ENCODE measurements at places on chromosomes 1 and 21.

GRCh38 chr1:183841550-183841949 lies 36.6 kb downstream of the RGL1 start:
- peak; percentile 70 for DNase-seq

DNA sequence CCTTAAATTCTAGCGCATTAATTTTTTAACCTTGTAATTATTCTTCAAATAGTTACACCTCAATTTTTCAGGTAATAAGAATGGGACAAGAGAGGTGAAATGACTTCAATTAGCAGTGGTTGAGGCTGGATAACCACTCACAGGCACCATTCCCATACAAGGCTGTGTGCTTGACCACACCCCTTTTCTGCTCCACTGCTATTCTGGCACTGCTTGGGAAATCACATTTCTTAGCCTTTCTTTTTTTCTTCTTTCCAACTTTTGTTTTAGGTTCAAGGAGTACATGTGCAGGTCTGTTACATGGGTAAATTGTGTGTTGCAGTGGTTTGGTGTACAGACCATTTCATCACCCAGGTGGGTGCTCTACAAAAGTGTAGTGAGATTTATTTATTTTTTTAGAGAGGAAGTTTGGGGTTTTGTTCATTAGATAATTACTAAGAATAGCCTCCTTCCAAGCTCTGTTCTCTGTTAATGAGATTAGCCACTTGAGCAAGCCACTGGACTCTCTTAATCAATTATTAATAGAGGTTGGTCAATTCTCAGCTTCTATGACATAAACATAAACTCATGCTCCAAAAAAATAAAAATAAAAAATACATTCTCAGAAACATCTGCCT lies 14.4 kb downstream of the ILDR2 start:
- DNase-seq: no peak

- DNase-seq: no peak
Measured at GRCh38 chr1:3404301-3404700, 50.2 kb upstream of the ARHGEF16 start.

DNA sequence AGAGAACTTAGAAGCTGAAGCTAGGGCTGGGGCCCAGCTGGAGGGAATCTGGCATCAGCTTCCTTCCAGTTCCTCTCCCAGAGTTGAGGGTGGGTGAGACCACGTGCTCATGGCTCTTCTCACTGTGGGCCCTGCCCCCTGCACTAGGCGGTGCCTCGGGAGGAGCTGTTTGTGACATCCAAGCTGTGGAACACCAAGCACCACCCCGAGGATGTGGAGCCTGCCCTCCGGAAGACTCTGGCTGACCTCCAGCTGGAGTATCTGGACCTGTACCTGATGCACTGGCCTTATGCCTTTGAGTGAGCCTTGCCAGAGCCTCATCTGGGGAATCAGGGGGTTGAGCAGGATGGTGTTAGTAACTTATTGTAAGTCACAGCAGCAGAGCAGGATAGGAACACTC lies 16.1 kb downstream of the AKR1A1 start:
- no peak for DNase-seq

DNA sequence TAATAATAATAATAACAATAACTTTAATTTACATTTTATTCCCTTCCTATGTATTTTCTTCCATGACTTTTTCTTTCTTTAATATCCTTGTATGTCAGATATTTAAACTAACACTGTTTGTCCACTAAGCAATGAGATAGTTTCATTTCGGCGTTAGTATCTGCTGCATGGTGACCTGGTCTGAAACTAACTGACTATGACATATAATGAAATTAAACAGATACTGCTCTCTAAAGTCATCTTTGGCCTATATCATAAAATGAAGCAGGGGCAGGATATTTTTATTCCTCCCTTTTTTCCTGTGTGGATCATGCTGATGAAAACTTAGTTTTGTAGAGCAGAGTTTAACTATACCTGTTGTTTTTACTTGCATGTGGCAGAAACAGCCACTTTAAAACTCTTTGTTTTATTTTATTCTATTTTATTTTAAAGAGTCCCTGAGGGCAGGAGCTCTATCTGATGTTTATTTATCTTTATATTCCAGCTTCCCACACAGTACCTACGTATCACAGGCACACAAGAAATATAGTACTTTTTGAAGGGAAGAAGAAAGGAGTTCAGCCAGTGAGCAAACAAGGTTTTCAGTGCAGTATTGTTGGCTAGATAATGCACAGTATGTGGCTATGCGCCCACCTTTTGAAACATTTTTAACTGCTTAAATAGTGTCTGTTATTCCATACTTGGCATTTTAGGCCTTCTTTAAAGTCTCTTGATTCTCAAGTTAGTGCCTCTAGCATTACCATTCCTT lies 165.6 kb downstream of the PHTF1 start:
- DNase-seq: no peak

- no peak for DNase-seq
Measured at GRCh38 chr1:17892225-17892624, 137.1 kb downstream of the ACTL8 start.

DNA sequence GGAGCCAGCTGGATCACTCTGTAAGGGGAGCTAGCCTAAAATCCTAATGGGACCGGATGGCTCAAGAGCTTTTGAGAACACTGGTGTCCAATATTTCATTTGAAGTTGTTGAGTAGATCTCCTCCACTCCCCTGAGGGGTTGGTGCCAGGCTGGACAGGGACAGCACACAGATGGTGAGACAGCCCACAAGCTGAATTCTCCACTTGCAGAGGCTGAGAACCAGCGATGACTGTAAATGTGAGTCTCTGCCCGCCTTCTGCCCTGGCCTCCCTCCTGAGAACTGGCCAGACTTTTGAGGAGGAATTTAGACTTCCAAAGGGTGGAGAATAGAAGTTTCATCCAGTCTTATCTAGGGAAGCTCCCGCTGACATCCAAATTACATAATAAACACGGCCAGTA lies 20.5 kb upstream of the COQ8A start:
- DNase-seq: no peak

GRCh38 chr1:220280249-220280648 lies 8.0 kb upstream of the RAB3GAP2 start:
- no peak for DNase-seq

GRCh38 chr21:39115576-39116235 lies 67.5 kb downstream of the PSMG1 start:
- DNase-seq: peak; percentile 10

DNA sequence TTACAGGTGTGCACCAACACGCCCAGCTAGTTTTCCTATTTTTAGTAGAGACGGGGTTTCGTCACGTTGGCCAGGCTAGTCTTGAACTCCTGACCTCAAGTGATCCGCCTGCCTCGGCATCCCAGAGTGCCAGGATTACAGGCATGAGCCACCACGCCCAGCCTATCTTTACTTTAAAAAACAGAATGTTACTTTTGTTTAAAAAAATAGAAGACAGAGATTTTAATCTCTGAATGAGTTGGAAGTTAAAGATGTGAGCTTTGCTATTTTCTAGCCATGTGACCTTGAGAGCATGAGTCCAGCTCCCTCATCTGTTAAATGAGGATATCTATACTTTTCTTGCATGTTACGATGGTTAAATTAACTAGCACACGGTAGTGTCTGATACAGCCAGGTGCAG lies 3.9 kb upstream of the PUM1 start:
- no peak for DNase-seq

DNA sequence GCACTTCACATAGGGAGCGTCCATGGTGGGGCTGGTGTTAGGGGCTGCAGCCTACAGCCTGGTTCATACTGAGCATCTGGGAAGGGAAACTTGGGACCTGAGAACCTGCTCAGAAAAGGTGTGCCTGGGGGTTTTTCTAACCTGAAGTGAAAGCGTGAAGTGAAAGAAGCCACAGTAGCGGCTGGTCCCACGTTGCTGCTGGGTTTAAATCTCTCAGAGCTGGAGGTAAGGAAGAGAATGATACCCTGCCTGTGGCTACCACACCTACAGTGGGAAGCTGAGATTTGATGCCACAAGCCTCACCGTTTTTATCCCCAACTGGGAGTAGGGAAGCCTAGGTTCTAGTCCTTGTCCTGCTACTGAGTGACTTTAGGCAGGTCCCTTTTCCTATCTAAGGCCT lies 21.0 kb upstream of the FUCA1 start:
- DNase-seq: no peak

GRCh38 chr1:22688466-22688865 lies 22.2 kb upstream of the EPHB2 start:
- no peak for DNase-seq

DNA sequence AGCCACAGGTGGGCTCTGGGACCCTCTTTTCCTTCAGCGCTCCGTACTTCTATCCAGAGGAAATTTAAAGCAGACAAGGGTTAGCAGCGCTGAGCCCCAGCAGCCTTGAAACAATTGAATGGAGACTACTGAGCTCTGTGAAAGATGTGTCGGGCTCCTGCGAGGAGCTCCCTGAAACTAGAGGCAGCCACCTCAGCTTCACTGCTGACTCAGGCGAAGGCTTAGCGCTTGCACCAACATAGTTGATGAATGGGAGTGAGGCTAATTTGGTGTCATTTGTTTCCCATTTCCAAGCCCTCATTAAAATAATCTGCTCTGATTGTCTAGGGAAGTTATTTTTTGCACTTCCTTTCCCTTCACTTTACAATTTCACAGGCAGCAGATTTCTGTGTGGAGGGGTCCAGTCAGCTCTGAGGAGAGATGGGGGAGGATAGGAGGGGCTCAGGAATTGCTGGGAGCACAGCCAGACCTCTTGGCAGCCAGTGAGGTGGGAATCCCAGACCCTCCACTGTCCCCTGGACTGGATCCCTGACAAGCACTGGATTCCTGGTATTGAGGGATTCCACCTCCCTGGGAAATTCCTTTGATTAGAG lies 398.9 kb upstream of the PLXNA2 start:
- DNase-seq: no peak

GRCh38 chr21:14469641-14470040 lies 76.5 kb downstream of the SAMSN1 start:
- no peak for DNase-seq

- DNase-seq: peak; percentile 51
Measured at GRCh38 chr21:26969971-26970725, 3.3 kb upstream of the ADAMTS5 start.

- no peak for DNase-seq
Measured at GRCh38 chr1:233180641-233181364, 114.7 kb downstream of the PCNX2 start.

DNA sequence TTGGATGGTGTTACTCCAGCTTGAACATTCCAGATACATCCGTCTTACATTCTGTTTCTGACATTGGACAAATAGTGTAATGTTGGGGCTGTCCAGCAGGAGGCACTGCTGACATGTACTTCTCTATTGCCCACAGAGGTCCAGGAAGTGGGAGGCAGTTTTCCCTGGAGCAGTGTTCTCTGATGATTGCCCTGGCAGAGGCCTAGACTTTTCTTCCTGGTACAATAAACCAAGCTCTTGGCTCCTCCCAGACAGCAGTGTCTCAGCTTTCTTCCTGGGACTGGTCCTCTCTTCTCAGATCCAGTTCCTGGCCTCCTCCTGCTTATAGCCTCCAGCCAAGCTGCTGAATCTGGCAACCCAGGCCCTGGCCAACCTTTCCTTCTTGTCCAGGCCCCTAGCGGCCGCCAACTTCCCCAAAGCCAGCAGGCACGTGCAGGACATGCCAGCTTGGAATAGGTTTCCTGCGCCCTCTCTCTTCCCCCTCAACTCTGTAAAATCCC lies 14.9 kb upstream of the IFNLR1 start:
- DNase-seq: peak; percentile 92

DNA sequence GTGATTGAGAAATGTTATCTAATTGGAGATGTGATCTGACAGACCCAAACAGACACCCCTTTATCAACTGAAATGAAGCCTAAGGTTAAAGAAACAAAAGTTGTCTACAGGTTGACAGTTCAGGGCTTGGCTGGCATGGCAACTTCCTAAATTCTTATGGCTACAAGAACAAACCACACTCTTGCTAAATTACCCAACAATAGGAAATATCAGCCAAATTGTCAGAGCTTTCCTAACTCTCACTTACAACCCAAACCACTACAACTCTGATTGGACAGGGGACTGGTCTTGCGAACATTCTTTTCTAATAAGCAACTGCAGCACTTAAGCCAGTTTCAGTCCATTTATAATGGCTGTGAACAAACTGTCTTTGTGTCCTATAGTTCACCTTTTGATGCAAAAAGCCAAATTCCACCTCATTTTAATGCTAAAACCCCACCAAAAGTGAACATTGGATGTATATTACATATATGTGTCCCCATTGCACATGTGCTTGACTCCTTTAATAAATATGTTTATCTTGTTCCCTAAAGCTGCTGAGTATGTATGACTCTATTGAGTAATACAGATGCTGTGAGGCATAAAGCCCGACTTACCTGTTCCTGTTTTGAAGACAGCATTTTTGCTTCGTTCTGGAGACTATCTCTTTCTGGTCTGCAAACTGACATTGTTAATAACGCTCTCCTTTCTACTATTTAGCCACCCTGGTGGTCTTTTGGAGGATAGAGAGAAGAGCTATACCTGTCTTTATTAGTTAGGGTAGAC lies 101.3 kb upstream of the HMCN1 start:
- peak; percentile 81 for DNase-seq

GRCh38 chr1:89356658-89357400 lies 7.0 kb upstream of the GBP6 start:
- DNase-seq: peak; percentile 84

- peak; percentile 87 for DNase-seq
Measured at GRCh38 chr1:36342426-36343185, 19.2 kb upstream of the EVA1B start.

GRCh38 chr1:193325771-193326170 lies 139.4 kb upstream of the B3GALT2 start:
- no peak for DNase-seq

DNA sequence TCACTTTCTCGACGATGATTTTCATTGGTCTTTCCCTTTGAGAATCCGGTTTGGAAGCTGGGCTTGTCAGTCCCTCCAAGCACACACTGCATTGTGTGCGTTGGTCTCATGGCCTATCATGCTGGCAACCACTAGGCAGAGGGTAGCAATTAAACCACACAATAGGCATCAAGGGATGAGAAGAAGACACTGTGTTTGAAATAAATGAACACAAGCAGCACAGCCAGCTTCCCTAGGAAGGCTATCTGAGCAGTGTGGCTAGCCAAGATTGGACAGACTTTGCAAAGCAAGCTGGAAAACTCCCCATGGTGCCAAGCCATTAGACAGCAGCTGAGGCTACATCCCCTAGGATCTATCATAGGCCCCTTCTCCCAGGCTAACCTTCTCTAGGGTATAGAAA lies 288.7 kb downstream of the NUF2 start:
- no peak for DNase-seq

DNA sequence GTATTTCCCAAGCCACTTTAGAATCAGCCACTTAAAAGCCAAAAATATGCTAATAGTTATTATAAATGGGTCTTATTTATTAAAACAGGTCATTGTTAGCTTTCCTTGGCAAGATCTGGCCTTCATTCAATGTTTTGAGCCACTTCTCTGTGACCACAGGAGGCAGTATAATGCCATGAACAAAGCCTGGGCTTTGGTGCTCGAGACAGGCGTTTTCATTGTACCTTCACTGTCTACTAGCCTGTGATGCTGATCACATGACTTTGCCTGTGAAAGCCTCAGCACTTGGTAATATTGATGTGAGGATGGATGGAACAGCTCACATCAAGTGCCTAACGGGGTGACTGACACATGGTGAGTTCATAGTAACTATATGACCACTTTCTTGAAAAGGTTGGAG lies 217.0 kb downstream of the RWDD3 start:
- no peak for DNase-seq

GRCh38 chr1:173002891-173003838 lies 47.6 kb downstream of the TNFSF18 start:
- peak; percentile 91 for DNase-seq

Data from GM23248 (cell line).